ENCODE measurements at places on chromosomes 2 and 18.

GRCh38 chr2:144836635-144837350, 316.9 kb upstream of the ZEB2 start:
- DNase-seq, result no peak

DNA sequence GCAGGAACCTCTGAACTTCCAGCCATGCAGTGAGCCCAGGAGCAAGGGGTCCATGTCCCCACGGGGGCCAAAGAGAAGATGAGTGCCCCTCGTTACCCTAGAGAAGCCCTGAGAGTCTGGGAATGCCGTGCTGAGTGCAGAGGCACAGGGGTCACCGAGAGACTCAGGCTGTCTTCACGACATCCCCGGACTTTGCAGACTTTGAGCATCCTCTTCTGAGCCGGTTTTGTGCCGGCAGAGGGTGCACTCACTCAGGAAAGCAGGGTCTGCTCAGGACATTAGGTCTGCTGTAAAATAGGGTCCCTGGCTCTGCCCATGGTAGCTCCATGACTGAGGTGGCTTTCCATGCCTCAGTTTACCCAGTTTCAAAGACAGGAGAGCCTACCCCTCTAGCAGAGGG, 71.0 kb downstream of the GALNT14 start:
- no peak for DNase-seq

GRCh38 chr18:45197526-45197970, 417.7 kb upstream of the SLC14A2 start:
- DNase-seq, result peak; percentile 87

DNA sequence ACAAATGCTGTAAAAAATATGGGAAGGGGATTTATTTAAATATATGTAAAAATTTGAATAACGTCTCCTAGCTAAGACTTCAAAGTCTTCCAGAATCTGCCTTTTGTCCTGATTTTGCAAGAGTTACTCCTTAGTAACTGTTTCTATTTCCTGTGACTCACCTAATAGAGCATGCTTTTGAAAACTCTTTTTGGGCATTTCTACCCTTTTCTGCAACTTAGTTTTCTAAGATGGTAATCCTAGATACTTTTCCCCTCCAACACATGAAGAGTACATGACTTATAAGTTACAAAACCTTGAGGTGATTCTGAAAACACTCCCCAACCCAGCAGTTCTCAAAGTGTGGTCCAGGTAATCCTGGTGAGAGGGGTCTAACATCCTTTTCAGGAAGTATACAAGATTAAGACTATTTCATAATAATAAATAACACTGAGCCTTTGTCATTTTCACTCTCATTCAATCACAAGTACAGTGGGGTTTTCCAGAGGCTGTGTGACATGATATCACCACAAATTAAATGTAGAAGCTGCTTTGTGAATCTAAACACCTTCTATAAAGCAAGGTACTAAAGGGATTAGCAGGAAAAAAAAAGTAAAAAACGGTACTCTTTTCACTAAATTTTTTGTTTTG, 31.9 kb downstream of the PPP4R3B start:
- peak; percentile 8 for DNase-seq

DNA sequence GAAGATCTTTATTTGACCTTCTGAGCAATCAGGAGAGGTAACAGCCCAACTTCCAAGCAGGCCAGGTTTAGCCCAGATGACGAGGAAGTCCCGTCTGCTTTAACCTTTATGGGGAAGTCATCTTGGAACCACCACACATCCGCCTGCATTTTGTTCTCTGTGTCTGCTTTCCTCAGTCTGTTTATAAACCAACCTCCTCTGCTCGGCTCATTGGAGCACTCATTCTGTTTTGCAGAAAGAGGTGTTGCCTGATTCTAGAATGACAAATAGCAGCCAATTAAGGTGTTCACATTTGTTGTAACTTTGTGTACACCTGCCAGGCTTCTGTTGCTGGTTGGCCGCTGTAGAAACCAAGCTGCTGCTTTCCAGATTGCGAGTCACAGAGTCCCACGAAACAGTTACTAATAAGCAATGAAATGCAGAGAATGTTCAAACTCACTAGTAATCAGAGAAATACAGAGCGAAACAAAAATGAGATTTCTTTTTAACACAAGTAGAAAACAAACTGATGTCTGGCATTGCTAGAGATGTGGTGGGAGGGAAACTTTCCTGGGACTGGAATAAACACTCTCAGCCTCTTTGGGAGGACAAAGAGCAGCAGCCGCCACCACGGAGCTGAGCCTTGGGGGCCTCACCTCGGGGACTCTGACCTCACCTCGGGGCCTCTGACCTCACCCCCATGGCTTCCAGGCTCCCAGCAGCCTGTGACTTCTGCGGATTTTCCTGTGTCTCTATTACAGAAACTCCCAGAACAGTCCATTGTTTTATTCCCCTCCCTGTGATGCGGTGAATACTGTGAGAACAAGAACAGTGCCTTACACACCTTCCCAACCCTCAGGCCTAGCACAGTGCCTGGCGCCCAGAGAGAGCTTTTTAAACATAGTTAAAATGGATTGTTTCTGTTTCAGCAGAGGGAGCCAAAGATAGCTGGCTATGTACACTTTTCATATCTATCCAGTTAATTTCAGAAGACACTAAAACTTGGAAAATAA, 64.0 kb downstream of the MBP start:
- DNase-seq, result peak; percentile 71

Data from activated CD4-positive, alpha-beta T cell treated with anti-CD3 and anti-CD28 coated beads, Interleukin-2, amount 50 U/mL, for 16 hours (primary cell).